ENCODE measurements at places on chromosomes 6 and 20. TPM values are rescaled to one million over a fixed set of nuclear protein-coding genes. Genes with fewer than 3 reads are reported as not detected.

- DNase-seq, result peak; percentile 66
These were observed 74.0 kb upstream of the MYL9 start for GRCh38 chr20:36467076-36467999.

GRCh38 chr20:23880417-23880816 is 869 bp upstream of the CST5 start:
- no peak for DNase-seq

- peak; percentile 90 for DNase-seq
These were observed 172.4 kb downstream of the PLCB4 start for GRCh38 chr20:9241232-9241692.

GRCh38 chr6:165585060-165585459 is 78.0 kb downstream of the PDE10A start:
- peak; percentile 68 for DNase-seq

- peak; percentile 31 for DNase-seq
These were observed 8.6 kb upstream of the LBP start for GRCh38 chr20:38337561-38338140.

DNA sequence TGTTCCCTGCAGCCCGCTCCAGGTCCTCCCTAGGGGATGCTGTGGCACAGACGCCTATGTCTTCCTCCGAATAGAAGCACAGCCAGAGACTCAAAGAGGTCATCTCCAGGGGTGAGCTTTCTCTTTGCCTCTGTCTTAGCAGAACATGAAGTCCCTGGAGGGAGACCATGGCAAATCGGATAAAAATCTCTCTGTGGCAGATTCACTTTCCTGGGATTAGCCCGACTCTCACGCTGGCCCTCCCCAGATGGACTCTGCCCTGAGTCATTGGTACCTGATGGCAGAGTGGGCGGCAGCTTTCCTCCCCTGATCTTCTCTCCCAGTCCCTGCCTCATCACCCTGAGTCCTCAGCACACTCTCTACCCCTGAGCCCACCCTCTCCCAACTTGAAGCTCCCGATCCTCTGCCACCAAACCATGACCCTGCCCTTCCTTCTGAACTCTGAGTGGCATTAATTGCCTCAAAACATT is 58.0 kb upstream of the CCDC167 start:
- DNase-seq, result peak; percentile 28

- DNase-seq, result no peak
These were observed 47.5 kb downstream of the PDYN start for GRCh38 chr20:1946442-1946761.

Gene IL17A
- total RNA-seq, result not detected

Gene RGS19
- total RNA-seq, result 26.9 TPM
